Lower lobe of right lung (tissue), 2 donors: ENCODE measurements at places on chromosomes 4 and X.

DNA sequence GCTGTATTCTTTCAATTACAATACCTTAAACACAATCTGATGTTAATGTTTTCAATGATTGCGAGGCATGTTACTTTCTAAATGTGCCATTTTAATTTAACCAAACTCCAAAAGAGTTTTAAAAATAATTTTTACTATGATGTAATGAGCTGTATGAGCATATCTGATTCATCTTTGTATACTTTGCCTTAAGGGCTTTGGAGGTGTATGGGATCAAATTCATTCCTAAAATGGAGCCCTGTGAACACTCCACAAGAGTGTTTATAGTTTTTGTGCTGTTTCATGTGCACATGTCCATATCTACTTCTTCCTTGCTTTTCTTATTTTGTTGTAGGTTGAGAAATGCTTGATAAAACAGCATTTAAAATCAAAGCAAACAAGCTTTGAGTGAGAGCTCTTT lies 82.4 kb downstream of the ATP10D start:
- DNase-seq, result no peak

DNA sequence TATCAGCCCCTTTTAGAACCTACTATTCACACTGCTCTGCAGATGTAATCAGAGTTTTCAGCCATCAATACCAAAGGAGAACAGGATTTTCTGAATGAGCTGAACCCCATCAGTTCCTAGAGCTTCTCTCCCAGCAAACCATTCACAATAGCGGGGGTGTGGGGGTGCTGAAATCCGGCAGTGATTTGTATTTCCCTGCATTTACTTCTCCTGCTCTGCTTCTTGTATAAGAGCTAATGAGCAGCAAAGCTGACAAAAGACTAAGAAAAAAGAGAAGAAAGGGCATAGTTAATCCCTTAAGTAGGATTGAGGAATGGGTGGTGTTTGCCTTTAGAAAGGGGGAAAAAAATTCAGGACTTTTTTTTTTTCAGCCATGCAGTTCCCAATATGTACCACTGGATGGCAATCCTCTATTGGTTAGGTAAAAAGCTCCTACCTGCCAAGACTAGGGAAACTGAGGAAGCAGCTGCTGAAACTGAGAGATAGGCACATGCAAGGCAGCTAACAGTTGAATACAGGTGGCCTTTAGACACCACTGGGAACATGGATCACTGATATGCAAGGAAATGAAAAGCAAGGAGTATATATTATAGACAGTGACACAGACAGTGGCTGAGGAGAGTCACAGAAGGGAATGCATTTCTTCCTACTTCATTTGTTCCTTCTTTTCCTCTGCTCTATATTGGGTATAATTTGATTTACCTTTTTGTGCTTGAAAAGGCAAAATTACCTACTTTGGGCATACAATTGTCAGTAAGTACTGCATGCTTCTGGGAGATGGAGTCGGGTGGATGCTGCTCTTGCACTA lies 217.9 kb downstream of the HS6ST2 start:
- DNase-seq, result no peak

DNA sequence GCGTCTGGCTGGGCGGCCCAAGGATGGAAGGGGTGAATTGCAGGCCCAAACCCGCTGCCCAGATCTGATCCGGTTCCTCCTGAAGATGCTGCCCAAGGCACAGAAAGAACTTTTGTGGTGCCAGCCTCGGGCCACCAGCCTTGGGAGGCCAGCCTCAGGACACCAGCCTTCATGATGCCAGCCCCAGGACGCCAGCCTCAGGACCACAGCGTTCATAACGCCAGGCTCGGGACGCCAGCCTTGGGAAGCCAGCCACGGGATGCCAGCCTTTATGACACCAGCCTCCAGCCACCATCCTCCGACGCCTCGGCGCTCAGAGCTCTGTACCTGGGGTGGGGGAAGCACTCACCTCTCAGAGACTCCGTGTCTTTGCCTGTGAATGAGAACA lies 107.8 kb downstream of the ADRA2C start:
- DNase-seq, result no peak

GRCh38 chr4:123840197-123840596 lies 443.6 kb downstream of the SPRY1 start:
- DNase-seq, result no peak

DNA sequence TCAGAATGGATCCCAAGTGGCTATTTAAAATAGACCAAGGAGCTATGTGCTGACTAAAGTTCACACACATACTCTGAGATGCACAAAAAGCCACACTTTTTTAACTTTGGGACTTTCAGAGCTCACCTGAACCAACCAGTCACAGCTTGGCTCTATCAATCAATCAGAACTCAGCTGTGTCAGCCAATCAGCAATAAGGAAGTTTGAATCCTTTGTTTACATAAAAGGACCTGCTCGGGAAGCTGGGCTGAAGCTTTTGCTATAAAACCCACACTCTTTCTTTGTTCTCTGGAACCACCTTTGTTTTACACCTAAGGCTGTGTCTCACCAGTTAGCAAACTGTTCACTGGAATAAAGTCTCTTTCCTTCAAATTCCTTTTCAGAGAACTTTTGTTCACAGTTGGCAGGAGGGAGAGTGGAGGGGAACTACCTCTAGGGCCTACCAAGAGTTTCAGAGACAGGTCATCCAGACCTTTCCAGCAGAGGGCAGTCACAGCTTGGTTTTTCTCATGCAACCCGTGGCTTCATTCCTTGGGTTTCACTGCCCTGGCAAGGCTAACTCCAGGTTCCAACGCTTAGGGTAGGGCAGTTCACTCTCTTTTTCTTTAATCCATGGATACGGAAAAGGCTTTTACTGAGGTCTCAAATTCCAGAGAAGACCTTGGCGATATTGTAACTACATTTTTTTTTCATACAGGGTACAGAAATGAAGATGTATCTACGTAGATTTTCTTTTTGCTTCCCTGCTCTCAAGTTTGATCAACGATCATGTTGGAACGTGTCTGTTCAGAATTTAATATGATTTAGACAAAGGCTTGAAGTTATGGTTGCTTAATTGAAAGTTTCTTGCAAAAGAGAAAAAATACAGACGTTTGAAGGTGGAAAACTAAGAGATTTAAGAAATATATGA lies 80.7 kb downstream of the GPRIN3 start:
- peak; percentile 67 for DNase-seq

- DNase-seq, result no peak
Observed at GRCh38 chr4:23877758-23878229, 12.1 kb downstream of the PPARGC1A start.

DNA sequence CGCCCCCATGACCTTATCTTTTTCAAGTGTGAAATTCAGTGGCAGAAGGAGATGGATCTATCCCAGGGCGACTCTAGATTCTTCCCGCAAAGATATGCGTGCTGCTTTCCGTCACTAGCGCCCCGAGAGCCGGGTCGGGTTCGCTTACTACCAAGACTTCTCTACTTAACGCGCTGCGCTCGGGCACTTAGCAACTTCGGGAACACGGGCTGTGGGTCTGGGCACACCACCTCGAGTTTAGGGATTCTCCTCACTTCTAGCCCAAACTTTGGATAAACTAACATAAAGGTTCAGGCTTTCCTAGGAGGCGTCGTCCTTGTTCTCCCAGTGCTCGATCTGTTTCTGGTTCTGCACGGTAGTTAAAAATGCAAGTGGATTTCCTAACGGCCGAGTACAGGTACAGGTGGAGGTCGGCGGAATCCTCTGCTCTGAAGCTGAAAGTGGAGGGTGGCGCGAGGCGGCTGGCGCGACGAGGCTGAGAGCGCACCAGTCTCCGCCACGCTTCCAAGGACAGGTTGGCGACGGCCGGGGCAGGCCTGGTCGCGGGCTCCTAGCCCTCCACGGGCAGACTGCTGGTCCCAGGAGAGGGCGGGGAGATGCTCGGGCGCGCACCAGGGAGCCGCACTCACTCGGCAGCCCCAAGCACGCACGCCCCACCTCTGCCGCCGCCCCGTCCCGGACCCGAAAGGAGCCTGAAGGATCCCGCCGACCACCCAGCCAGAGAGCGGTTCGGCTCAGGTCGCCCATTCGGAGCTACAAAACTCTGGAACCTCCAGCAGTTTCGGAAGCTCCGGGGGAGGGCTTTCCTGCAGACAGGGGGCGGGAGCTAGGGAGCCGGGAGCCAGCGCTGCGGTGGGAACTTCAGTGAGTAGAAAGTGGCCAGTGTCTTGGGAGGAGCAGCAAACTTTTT lies 100.8 kb upstream of the TENM3 start:
- DNase-seq, result no peak

DNA sequence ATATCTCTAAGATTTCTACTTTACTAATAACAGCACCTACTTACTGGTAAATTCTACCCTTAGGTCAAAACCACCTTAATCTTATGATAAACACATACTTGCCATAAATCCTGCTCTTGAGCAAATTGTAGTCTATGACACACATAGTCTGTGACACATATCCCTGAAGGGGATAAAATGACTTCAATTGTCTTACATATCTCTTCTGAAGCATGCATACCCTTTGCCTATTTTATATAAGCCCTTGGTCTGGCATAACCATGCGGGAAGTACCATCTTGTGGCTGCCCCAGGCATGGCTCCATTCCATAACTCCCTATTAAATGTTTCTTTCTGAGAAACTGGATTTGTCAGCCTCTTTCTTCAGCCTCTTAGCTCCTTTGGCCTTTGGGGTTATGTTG lies 248.9 kb downstream of the SLC7A11 start:
- DNase-seq, result no peak

DNA sequence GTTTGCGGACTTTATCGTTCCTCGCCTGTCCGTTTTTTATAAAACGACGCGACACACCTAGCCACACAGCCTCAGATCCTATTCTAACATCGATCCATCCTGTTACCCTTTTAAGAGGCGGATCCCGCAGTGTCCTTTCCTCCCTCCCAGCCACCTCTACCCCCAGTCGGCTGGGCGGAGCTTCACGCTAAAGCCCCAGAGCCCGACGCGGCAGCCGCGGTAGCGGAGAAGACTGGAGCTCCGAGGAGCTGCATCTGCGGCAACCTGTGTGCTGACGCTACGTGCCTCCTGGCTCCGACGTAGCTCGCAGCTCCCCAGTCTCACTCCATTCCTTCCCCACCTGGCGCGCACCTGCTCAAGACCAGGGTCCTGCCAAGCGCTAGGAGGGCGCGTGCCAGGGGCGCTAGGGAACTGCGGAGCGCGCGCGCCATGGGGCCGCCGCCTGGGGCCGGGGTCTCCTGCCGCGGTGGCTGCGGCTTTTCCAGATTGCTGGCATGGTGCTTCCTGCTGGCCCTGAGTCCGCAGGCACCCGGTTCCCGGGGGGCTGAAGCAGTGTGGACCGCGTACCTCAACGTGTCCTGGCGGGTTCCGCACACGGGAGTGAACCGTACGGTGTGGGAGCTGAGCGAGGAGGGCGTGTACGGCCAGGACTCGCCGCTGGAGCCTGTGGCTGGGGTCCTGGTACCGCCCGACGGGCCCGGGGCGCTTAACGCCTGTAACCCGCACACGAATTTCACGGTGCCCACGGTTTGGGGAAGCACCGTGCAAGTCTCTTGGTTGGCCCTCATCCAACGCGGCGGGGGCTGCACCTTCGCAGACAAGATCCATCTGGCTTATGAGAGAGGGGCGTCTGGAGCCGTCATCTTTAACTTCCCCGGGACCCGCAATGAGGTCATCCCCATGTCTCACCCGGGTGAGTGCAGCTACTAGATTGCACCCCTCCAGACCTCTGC lies at the start of gene RNF128:
RNF128 (plus strand) TSS at position 217 of the 953 bp plus-strand sequence; CDS start at position 430, 213 bp downstream.
- peak; percentile 68 for DNase-seq

DNA sequence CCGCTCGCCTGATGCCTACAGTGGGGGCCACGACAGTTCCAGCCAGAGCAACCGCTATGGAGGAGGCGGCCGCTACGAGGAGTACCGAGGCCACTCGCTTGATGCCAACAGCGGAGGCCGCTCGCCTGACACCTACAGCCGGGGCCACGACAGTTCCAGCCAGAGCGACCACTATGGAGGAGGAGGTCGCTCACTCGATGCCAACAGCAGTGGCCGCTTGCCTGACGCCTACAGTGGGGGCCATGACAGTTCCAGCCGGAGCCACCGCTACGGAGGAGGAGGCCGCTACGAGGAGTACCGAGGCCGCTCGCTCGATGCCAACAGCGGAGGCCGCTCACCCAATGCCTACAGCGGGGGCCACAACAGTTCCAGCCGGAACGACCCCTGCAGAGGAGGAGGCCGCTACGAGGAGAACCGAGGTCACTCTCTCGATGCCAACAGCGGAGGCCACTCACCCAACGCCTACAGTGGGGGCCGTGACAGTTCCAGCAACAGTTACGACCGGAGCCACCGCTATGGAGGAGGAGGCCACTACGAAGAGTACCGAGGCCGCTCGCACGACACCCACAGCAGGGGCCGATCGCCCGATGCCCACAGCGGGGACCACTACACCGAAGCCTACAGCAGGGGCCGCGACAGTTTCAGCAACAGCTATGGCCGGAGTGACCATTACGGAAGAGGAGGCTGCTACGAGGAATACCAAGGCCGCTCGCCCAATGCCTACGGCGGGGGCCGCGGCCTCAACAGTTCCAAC lies 2.5 kb downstream of the RBMXL3 start:
- no peak for DNase-seq

- DNase-seq, result no peak
Observed at GRCh38 chr4:184064877-184065276, 152.8 kb downstream of the ENPP6 start.

DNA sequence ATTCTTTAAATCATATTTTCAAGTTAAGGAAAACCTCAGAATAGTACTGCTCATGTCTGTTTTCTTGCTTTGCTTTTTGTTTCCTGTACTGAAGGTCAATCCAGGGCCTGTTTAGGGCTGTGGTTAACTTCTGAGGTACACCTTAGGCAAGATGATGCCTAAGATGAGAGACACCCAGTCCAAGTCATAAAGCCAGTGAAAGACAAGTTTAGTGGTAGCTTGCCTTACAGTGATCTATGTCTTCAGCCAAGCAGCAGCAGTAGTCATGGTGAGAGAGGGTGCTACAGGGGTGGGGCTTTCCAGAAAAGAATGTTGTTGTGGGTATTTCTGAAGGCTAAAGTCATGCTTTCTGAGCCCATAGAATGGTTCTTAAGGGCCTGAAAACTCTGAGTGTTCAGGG lies 173.7 kb downstream of the VSIG4 start:
- no peak for DNase-seq

DNA sequence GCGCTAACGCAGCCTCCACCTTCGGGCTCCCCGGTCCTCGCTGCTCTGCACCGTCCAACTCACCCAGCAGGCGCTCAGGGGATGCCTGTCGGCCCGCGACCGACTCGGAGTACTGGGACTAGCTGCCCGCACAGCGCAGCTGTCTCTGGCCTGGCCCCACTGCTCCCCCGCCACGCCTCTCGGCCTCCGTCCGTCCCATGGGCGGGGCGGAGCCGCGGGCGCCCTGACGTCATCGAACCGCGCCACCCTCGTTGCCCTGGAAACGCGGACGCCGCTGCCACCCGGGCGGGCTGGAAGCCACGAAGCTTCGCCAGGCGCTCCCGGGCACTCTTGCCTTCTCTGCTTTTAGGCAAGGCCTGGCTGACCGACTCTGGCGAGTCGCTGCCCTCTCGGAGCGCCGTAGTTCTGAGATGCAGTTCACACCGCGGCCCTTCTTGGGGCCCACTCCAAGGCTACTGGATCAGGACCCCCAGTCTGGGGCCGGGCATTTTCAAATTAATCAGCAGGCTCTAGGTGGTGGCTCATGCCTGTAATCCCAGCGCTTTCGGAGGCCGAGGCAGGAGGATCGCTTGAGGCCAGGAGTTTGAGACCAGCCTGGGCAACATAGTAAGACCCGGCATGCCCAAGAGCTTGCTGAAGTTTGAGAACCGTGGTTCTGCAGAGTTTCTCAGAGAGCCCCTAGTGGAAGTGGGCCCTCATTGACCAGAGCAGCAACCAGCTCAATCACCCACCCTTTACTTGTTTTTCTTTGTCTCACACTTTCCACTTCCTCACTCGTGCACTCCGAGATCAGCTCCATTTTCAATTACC lies 12.0 kb downstream of the ACOX3 start:
- DNase-seq, result peak; percentile 91
